ENCODE measurements at places on chromosomes 7 and 10.

DNA sequence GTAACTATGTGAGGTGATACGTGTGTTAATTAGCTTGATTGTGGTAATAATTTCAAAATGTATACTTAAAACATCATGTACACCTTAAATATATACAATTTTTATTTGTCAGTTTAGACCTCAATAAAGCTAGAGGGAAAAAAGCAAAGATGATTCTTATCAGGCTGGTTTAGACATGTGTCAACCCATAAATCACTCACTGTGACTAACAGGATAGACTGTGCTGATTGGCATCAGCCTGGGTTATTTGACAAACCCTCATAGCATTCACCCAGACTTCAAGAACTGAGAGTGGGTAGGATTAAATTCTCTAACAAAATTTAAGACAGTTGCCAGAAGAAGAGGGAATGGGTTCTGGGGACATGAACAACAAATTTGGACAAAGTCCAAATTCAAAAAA, 73.8 kb upstream of the TMEM140 start:
- DNase-seq = no peak

DNA sequence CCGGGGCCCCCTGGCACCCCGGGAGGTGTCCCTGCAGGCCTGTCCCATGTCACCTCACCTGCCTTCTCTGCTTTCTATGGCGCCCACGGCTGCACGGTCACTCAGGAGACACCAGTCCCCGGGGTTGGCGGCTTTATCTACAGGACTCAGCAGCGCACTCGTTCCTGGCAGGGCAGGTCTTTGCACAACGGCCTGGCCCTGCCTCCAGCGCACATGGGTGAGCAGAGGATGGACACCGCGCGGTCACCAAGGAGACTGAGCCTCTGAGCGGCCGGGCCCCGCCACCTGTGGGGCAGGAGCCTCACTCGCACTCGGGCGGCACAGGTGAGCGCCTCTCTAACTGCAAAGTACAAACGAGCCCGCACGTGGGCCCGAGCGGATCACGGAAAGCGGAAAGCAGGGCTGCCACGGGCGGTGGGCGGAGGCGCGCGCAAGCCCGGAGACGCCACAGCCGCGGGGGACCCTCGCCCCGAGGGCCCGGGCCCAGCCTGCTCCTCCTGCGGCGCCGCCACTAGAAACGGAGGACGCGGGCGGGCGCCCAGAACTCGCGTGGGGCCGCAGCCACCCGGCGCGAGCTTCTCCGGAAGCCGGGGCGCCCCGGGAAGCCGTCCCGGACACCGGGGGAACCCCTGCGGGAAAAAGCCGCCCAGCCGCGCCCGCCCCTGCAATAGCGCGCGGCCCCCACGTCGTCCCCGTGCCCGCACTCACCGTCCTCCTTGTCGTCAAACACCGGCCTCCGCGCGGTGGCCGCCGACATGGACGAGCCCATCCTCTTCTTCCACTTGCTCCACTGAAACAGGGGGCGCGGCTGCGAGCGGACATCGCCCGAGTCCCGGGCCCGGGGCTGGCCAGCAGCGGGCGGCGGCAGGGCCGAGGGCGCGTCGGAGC, 642 bp downstream of the STK32C start:
- DNase-seq = no peak

DNA sequence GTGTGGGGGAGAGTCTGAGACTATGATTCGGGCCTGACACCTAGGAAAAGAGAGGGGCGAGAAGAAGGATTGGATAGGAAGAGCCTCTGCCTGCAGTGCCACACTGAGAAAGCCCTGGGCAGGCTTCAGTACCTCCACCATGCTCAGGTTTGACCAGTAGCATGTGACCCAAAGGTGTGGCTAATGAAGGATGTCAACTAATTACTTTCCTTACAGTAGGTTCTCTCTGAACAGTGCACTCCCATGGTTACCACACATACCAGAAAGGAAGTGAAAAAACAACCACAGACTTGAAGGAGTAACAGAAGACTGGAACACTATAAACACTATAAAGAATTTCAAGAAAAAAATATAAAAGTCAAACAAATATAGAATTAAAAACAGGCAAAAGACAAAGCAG, 46.2 kb downstream of the SEM1 start:
- DNase-seq = no peak

DNA sequence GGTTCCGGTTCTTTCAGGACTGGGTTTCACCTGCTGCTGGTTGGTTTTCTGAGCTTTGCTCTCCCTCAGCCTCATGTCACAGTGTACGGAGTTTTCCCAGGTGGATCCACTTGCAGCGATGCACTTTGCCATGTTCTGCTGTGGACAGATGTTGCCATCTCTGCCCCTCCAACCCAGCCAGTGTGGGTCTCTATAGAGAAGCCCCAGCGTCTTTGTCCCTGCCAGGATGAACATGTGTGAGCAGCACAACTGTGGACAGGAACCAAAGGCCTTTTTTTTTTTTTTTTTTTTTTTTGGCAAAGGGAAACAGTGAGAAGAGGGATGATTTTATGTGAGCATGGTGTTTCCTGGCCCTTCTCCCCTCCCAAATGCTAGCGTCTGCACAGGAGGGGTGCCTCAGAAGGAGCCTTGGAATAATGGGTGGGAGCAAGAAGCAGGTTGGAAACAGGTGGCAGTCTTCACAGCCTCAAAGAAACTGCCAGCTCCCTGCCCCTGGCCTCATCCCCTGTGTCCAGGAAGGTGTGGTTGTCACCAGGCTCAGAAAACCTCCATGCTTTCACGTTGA, 106.5 kb downstream of the RPS24 start:
- no peak for DNase-seq

- no peak for DNase-seq
Observed at GRCh38 chr7:90455163-90456030, 14.0 kb upstream of the PTTG1IP2 start.

- no peak for DNase-seq
Observed at GRCh38 chr10:132858121-132859081, 72.5 kb upstream of the NKX6-2 start.

DNA sequence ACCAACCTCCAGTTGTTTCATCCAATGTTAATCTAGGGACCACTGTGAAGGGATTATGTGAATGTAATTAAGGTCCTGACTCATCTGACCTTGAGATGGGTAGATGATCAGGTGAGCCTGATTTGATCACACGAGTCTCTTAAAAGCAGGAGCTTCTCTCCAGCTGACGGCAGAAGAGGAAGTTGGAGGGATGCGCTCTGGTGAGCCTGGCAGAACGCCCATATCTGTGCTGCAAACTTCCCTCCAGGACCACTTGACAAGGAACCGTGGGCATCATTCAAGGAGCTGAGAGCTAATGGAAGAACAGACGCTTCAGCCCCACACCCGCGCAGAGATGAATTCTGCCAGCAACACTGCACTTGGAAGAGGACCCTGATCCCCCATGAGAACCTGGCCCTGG, 642.4 kb downstream of the TNS3 start:
- no peak for DNase-seq

DNA sequence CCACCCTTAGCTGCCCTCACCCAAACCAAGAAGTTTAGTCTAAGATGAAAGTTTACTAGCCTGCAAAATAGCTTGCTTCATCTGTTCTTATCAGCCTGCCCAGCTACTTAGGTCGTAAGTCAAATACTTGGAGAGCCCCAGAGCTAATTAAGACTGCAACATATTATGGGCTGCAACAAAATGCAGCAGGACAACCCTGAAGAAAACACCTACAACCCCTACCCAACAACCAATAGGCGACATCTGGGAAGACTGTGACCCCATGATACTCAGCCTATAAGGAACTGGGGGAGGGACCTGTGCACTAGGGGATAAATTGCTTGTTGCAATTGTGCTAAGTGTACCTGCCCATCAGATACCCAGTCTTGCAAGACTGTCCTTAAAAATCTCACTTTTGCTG, 64.1 kb downstream of the LYZL2 start:
- no peak for DNase-seq

GRCh38 chr7:23291957-23292560, 7.1 kb upstream of the MALSU1 start:
- DNase-seq = no peak

DNA sequence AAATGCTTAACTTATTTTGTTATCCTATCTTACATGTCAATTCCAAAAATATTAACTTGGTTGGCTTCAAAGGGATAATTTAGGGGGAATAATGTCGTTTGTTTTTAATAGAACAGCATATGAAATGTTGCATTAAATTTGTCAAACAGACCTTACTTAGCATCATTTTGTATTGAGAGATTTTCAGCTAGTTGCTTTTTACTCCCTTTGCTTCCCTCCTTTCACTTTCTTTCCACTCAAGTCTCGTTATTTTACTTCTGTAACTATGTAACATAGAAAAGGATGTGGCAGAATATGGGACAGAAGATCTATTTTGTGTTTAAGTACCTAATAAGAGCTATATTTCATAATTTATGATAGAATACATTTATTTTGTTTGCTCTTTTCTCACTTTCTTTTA, 2.6 kb downstream of the PHYHIPL start:
- DNase-seq = no peak

DNA sequence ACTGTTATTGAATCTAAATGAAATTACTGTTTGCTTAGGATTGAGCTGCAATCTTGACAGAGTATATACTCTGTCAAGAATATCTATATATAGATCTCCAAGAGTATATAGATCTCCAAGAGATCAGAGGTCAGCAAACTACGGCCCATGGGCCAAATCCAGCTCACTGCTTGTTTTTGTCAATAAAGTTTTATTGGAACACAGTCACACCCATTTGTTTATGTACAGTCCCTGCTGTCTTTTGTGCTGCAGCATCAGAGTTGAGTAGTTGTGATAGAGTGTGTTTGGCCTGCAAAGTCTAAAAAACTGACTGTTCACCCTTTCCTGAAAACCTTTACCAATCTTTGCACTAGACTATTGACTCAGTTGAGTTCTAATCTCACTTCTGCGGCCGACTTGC, 66.3 kb upstream of the NPVF start:
- DNase-seq = no peak

DNA sequence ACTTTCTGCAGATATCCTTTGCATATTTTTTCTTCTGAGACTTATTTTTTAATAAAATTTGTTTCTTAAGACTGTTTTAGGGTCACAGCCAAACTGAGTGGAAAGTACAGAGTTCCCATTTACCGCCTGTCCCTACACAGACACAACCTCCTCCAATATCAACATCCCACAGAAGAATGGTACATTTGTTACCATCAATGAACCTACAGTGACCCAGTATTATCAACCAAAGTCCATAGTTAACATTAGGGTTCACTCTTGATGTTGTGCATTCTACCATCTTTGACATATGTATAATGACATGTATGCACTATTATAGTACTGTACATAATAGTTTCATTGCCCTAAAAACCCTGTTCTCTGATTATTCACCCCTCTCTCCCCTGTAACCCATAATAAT, 14.6 kb upstream of the REEP3 start:
- no peak for DNase-seq

- DNase-seq = no peak
Observed at GRCh38 chr7:94440451-94441039, 45.9 kb downstream of the COL1A2 start.

DNA sequence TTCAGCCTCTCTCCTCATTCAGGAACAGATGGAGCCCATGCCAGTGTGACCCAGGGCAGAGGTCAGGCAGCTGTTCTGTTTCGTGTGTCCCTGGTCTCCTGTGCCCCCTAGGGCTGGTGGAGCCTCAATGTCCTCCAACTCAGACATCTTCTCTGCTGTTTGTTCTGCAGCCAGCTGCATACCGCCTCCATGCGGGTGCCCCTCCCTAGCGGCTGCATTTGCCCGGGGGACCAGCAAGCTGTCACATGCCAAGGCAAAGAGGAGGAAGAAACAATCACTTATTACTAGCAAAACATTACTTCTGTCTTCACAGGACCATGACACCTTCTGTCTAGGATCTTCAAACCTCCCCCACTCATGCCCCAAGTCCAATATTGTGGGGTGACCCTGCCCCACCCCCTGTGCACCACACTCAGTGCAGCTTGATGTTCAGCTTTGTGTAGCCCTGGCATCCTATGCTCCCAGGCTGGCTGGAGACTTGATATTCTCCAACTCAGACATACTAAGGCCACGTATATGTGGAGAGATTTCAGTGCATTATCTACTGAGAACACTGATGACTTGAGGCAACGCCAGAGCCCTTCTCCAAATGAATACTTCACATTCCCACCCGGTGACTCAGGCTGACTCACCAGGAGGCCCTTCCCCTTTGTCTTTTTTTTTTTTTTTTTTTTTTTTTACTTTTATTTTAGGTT, 188.9 kb downstream of the SKIDA1 start:
- DNase-seq = no peak

GRCh38 chr10:84026821-84027257, 112.5 kb upstream of the GHITM start:
- no peak for DNase-seq

DNA sequence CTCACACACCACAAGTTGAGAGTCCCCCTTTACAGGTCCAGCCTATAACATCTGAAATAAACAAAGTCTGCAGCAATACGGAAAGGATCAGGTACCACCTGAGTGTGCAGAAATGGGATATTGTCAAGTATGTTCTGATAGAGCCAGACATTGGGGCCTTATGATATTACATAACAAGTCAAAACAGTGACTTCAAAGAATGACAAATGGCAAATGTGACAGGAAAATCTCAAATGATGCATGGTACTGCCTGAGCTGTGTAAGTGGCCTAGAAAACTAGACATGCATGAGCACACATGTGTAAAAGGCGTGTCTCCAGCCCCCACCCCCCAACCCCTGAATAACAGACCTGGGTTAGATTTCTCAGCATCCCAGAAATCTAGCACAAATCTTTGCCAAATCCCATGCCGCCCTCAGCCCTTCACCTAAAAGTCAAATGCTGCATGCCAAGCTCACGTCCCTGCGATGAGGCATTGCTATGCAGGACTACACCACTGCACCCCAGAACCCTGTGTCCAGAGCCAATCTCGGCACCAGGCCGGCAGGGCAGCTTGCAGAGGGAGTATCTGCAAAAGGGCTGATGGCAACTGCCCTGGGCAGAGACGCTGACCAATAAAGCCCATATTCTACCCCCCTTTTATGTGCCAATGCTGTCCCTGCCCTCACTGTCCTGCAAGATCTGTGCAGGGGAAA, 58.8 kb downstream of the PRKAG2 start:
- no peak for DNase-seq

GRCh38 chr10:27534161-27534700, 30.1 kb downstream of the RAB18 start:
- DNase-seq = no peak

GRCh38 chr10:44924261-44925040, 13.3 kb downstream of the TMEM72 start:
- DNase-seq = no peak

GRCh38 chr10:8499752-8500390, 445.4 kb downstream of the GATA3 start:
- no peak for DNase-seq

All from stimulated activated CD4-positive, alpha-beta T cell treated with anti-CD3 and anti-CD28 coated beads, Interleukin-12 subunit alpha, Interleukin-12 subunit beta, amount 100 ng/mL, for 48 hours (primary cell).